ENCODE measurements at places on chromosomes 3 and 15.

- no peak for DNase-seq
Observed at GRCh38 chr3:107685383-107685782, 162.6 kb downstream of the BBX start.

GRCh38 chr15:62901909-62902546 is 140.5 kb upstream of the TPM1 start:
- no peak for DNase-seq

DNA sequence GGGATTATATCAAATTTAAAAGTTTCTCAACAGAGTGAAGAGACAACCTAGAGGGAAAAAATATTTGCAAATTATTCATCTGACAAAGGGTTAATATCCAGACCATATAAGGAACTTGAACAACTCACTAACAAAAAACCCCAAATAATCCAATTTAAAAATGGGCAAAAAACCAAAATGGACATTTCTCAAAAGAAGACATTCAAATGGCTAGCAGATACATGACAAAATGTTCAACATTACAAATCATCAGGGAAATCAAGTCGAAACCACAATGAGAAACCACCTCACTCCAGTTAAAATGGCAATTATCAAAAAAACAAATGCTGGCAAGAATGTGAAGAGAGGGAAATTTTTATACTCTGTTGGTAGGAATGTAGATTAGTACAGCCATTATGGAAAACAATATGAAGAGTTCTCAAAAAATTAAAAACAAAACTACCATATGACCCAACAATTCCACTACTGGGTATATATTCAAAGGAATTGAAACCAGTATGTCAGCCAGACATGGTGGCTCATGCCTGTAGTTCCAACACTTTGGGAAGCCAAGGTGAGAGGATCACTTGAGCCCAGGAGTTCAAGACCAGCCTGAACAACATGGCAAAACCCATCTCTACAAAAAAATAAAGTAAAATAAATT is 88.5 kb downstream of the CSNK1G1 start:
- no peak for DNase-seq

DNA sequence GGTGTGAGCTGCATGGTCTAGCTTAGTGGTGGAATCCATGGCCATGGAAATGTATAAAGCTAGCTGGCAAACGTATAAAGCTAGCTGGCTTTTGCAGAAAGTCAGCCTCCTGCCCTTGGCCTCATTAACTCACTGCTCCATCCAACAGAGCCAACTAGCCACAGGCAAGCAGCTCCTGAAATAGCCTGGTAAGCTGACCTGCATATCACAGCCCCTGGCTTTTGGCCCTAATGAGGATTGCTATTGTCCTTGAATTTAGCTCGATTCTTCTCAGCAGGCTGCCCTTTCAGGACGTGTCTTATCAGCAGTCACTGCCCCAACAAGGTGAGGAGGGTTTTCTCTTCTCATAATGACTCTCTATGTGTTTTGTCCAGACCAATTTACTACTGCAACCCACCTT is 446.8 kb downstream of the WDR72 start:
- DNase-seq: no peak

DNA sequence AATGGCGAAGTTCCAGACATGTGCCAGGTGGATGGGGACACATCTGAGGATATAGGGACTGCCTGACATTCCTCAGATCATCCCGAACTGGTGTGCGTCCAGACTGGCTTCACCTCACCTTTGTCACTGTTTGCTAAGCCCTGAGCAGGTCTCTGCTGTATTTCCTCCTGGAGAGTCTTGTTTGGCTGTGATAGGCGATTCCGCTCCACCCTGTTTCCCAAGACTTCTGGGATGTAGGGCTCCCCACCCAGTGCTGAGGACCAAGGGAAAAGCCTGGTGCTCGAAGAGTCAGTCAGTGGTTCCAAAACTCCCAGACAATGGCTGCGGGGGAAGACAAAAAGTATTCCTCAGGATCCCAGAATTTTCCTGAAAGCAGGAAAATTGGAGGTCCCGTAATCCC is 11.1 kb upstream of the FURIN start:
- no peak for DNase-seq

DNA sequence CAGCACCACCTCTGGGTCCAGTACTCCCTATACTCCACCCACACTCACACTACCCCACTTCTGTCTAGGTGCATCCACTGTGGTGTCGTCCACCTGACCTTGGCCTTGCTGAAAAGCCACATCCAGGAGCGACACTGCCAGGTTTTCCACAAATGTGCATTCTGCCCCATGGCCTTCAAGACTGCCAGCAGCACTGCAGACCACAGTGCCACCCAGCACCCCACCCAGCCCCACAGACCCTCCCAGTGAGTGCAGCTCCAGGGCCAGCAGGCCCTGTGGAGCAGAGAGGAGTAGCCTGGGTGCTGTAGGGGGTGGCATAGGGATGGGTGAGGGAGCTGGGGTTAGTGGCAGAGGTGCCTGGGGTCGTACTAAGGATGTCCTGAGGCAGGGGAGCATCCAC is 19.4 kb upstream of the ALPK3 start:
- DNase-seq: no peak

DNA sequence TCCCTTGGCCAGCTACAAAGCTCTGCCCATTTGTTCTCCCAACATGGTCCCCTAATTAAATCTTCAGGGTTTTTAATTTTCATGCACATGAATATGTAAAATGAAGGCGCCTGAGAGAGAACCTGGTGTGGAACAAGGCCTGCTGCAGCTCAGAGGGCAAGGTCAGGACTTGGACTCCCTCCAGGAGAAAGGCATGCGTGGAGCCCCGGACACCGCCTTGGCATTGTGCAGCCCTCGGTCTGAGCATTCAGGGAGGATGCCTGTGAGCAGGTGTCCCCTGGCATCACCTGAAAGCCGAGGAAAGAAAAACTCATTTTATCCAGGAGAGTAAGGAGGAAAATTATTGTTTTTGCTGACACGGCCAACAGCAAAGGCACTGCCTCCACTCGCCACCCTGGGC is 33.8 kb upstream of the EPHB1 start:
- DNase-seq: no peak

DNA sequence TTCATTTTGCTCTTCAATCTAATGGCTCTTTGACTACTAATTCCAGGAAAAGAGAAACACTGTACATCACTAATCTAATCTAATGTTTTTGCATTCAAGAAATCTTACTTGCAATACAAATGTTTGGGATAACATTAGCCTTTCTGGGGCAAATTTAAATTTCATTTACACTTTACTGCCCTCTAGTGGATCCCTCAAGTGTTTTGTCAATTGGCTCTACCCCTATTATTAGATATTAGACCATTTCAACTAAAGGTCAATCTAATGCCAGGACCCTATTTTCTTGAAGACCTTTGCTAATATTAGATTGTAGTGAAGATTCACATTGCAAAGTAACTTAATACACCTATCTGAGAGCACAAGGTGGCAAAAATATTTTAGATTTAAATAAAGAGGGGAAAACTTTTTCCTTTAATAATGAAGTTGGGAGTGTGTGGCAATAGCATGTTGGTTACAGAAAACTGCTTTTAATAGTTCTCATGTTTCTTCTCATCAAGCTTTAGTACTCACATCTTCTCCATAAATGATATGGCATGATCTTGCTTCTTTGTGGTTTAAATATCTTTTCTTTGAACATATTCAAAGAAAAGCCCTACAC is 5.0 kb downstream of the C2CD4A start:
- DNase-seq: peak; percentile 81

DNA sequence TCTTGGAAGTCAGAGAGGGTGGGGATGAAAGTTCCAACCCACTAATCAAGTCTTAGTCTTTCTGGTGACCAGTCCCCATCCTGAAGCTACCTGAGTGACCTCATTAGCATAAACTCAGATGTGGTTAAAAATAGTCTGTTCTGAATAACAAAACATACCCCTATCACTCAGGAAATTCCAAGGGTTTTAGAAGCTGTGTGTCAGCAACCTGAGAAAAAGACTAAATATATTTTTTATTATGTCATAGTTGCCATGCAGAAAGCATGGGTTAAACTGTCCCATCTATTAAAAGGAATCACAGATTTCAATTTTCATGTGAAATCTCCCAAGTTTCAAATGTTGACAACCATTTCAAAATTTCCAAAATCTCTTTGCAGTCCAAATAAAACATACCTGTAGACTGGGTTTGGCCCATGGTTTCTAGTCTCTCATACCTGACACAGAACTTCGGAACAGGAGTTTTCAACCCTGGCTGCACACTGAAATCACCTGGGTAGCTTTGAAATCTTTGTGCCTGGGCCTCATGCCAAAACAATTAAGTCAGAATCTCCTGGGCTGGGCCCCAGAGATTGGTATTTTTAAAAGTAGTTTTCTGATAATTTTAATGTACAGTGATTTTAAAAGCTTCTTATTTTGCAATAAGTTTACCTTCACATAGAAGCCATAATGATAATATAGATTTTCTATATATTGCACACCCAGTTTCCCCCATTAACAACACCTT is 476.3 kb downstream of the RBMS3 start:
- DNase-seq: peak; percentile 27

- no peak for DNase-seq
Observed at GRCh38 chr15:60626669-60627068, 147.7 kb upstream of the ICE2 start.

DNA sequence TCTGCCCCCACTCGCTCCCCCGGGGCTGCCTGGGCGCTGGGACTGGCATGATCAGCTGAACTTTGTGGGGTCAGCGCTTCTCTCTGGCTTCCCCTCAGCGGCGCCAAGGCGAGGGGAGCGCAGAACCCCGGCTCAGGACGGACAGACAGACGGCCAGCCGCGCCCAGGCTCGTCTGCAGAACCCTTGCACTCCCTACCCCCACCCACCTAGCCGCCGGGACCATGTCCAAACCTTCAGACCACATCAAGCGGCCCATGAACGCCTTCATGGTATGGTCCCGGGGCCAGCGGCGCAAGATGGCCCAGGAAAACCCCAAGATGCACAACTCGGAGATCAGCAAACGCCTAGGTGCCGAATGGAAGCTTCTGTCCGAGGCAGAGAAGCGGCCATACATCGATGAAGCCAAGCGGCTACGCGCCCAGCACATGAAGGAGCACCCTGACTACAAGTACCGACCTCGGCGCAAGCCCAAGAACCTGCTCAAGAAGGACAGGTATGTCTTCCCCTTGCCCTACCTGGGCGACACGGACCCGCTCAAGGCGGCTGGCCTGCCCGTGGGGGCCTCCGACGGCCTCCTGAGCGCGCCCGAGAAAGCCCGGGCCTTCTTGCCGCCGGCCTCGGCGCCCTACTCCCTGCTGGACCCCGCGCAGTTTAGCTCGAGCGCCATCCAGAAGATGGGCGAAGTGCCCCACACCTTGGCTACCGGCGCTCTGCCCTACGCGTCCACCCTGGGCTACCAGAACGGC is 621 bp downstream of the SOX14 start:
- no peak for DNase-seq

GRCh38 chr15:80188251-80188650 is 35.5 kb downstream of the FAH start:
- DNase-seq: no peak

DNA sequence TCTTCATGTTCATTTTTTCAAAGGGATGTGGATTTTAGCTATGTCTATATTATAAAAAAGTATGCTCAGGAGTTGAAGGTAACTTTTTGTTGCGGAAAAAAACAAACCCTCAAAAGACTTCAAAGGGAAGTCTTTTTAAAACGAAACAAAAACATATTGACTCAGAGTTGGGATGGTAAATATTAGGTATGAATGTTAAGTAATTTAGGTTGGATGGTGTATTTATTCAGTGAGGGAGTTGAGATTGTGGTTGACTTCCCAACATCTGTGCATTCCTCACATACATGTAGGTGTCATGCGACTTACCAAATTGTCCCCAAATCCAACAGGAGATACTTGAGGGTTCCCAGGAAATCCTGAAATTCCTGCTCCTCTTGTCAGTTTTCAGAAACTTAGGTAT is 32.7 kb upstream of the PLSCR5 start:
- no peak for DNase-seq

DNA sequence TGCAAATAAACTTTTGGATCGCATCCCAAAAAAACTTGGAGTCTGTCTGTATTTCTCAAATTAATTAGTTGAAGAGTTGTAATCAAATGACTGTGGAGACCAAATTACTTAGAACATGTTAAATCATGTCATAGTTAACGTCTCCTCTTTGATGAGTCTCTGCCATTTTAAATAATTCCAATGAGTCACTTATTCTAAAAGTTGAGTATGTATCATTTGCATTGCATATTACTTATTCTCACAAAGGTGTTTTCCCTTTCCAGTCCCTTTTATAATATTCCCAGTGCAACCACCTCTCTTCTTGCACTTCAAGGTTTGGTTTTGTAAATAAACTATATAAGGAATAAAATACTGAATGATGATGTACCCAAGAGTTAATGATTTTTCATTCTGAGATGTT is 36.0 kb upstream of the MBNL1 start:
- no peak for DNase-seq

DNA sequence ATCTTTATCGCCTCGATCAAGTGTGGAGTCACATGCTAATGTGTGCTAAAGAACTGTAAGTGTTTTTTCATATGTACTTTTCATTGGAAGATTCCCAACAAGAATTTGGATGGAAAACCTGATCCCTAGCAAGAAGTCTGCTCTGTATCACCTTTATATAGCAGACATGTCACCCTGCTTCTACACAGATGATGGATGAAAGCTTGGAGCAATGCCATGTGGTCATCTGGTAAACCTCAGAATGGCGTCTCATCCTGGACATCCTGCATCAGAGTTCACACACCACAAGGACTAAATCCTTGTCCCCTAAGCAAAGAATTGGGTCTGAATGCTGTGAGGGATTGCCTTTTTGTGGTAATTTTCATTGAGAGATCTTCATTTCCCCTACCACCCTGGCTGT is 42.1 kb upstream of the CTDSPL start:
- no peak for DNase-seq

DNA sequence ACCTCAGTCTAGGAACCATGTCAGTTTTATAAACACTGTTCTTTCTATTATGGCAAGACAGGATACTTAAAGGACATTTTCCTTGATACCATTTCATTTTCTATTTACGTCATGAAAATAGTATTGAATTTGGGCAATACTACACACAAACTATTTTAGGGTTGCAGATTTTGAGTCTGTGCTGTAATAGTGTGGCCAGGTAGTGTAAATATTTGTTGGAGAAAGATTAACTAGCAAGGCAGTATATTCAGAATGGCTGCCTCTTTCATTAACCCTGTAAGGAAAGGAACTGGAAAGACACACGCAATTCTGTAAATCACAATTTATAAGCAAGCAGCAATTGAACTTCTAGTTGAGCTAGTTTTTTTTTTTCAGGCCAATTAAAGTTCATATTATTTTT is 2.0 kb downstream of the CTXND1 start:
- no peak for DNase-seq

DNA sequence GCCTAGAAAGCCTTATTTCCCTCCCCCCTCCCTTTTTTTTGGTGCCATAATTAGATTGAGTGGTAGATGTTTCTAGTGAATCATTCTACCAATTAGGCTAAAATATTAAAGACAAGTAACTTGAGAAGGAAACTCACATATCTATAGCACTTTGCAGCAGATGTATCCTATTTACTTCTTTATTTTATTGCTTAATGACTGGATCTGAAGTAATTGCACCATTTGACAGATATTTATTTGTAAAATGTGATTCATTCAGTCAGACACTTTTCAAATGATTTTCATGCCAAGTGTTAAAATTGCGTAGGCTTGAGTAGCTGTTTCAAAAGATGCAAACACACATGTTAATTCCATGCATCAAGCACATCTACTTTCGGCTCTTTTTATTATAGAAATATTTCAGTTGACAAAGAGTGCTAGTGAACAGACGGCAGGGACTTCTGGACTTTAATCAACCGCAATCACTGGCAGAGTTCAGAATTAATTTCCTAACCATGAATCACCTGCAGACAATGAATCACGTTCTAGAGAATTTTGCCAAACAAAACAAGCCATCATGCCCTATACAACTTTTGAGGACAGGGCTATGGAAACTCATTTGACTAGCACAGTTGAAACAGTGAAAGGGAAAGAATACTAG is 636.8 kb downstream of the MECOM start:
- DNase-seq: peak; percentile 89

Measured in adipocyte (in vitro differentiated cells).